Endodermal cell (in vitro differentiated cells): ENCODE measurements at places on chromosomes 12 and 14. TPM values are rescaled to one million over a fixed set of nuclear protein-coding genes. Genes with fewer than 3 reads are reported as not detected.

The LMO3 gene
- 0.68 to 1.3 TPM (median 0.77 TPM) in 3 replicates for total RNA-seq

The MFAP5 gene
- total RNA-seq, result not detected in 3 replicates

The NUP37 gene
- 57.1 to 74.7 TPM (median 68.8 TPM) in 3 replicates for total RNA-seq

The PIANP gene
- 2.6 and 3.1 TPM in 2 replicates for total RNA-seq

The FOXN4 gene
- 0.20 to 1.3 TPM (median 0.38 TPM) in 3 replicates for total RNA-seq

The KIF26A gene
- 47.9 and 54.8 TPM in 2 replicates for total RNA-seq

The IFNG-AS1 gene
- total RNA-seq, result not detected in 3 replicates

The CARMIL3 gene
- total RNA-seq, result 2.1 to 5.0 TPM (median 2.6 TPM) in 3 replicates

The ATN1 gene
- total RNA-seq, result 220 and 244 TPM in 2 replicates

The KCNC2 gene
- not detected in 2 replicates for total RNA-seq

The DCN gene
- total RNA-seq, result not detected in 3 replicates

The SRSF5 gene
- 291 and 307 TPM in 2 replicates for total RNA-seq

The CLEC4A gene
- 0.48 to 1.8 TPM in 2 of 3 replicates, not detected in the other for total RNA-seq

The GPD1 gene
- total RNA-seq, result 0.45 and 1.1 TPM in 2 replicates

The PROX2 gene
- not detected in 2 replicates for total RNA-seq

The AMN gene
- total RNA-seq, result 1.8 to 2.0 TPM (median 1.9 TPM) in 3 replicates

The PYM1 gene
- total RNA-seq, result 79.4 TPM in 2 replicates

The LHX5 gene
- total RNA-seq, result not detected in 2 replicates

The KRT78 gene
- total RNA-seq, result not detected in 2 replicates

The SLC17A8 gene
- total RNA-seq, result 0.23 to 0.35 TPM in 2 of 3 replicates, not detected in the other

The SIX4 gene
- 4.9 to 14.2 TPM (median 5.6 TPM) in 3 replicates for total RNA-seq

The LRP6 gene
- total RNA-seq, result 151 and 182 TPM in 2 replicates

The RIMBP2 gene
- 0.13 to 5.5 TPM (median 0.97 TPM) in 3 replicates for total RNA-seq

The GLIPR1L1 gene
- total RNA-seq, result 1.3 and 4.2 TPM in 2 replicates
